T-helper 1 cell (primary cell): ENCODE measurements at places on chromosomes 3 and 15.

GRCh38 chr3:6935970-6936369 is 75.1 kb downstream of the GRM7 start:
- no peak for DNase-seq

DNA sequence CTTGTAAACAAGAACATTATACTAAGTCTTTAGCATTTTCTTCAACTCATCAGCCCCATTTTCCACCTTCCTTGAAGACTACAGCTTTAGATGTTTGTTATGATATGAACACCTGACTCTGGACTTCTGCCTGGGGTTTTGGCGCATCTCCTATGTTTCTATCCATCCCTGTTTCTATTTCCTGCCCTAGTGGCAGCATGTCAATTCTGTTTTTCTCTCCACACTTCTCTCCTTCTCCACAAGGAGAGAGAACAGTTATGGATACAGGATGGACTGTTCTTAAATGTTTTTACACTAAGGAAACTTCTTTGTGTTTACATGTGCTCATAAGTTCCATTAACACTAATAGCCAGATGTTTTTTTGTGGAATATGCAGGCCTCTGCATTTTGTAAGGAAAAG is 423.3 kb upstream of the IL12A start:
- DNase-seq, result no peak

DNA sequence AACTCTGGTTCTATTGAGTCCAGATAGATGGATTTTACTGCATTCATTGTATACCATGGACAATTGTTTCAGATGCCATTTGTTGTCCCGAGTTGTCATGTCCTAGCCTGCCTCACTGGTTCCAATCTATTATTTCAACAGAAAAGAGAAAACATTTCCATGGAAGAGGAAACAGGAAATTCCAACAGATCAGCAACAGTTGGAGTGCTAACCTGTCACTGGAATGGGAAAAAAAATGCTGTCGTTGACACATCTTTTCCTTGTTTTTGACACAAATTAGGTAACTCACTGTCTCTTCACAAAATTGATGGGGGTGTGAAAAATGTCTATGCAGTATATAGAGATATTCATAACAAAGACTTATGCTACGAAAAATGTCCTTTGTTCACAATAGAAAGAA is 432.0 kb upstream of the TBL1XR1 start:
- DNase-seq, result no peak

DNA sequence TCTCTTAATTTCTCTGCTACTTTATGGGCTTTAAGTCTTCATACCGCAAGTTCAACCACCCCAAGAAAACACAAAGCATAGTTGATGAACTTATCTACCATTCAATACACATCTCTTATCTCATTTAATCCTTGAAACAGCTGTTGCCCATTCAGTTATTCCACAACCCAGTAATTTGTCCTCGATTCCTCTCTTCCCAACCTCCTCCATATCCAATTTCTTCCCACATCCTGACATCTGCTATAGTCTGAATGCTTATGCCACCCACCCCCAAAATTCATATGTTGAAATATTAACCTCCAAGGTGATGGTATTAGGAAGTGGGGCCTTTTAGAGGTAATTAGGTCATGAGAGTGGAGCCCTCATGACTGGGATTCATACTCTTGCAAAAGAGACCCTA is 345.4 kb downstream of the ERC2 start:
- no peak for DNase-seq

GRCh38 chr3:36514171-36514570 is 133.9 kb downstream of the STAC start:
- no peak for DNase-seq

GRCh38 chr3:42351207-42351606 is 59.2 kb downstream of the LYZL4 start:
- no peak for DNase-seq

GRCh38 chr3:146334151-146334550 is 83.2 kb upstream of the PLSCR4 start:
- DNase-seq, result no peak

DNA sequence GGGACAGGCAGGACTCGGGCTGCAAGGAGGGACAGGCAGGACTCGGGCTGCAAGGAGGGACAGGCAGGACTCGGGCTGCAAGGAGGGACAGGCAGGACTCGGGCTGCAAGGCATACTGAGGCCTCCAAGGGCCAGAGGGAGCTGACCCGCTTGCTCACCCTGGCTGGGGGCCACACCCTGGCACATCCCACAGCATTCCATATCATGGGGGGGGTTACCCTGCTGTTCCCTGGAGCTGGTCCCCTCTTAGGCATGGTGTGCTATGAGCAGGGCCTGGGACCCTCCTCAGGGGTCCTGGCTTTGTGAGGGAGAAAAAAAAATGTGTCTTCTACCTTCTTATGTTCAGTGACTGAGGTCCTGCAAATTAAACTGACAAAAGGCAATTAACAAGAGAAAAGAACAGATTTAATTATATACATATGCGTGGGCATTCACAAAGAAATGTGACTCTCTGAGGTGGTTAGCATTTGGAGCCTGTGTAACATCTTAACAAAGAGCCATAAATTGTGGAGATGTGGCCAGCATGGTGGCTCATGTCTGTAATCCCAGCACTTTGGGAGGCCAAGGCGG is 97.6 kb upstream of the ALDH1A3 start:
- DNase-seq, result no peak

DNA sequence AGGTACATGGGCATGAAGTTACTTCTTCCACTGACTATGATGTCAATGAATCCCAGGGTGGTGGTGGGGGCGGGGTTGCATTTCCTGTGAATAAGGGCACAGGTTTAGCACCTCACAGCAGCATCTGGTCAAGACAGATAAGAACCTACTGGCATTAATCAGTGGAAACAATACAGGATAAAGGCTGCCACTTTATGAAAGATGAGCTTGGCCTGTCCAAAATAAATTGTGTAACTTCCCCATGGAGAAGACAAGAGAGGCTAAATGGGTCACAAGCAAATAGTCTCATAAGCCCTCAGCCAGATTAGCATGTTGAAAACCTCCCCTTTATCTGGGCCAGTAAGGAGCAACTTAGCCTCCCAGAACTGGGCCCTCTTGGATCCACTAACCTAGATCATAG is 27.4 kb upstream of the PLSCR2 start:
- DNase-seq, result no peak
